CD8-positive, alpha-beta memory T cell (primary cell): ENCODE measurements at places on chromosomes 12 and 14. TPM values are rescaled to one million over a fixed set of nuclear protein-coding genes. Genes with fewer than 3 reads are reported as not detected.

DNA sequence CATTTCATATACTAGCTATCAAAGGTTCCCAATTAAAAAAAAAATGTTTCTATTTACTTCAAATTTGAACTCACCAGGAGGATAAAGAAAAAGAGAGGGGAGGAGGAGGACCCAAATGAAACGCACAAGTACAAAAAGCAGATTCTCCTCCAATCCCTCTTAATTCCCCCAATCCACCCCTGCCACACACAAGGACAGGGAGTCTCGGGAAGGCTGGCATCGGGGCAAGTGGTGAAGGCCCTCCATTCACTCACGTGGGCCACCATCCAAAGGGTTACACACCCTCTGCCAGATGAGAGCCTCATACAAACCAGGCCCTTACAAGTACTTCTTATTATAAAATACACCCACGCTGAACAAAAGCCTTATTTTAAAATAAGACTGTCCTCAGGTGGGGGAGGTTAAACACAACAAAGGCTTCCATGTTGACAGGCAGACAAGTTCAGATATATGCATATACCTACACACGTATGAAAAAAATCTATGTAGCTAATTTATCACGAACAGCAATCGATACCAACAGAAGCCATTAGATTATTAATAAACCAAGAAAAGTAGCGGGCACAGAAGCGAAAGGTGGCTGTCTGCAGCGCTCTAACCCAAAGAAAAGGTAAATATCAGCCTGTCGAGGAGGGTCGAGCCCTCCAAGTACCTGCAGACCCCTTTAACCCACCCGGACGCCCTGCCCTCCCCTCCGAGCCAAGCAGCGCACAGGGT lies 1.5 kb downstream of the ATP2B1 start:
- peaks cover 48% of the 10 kb centered on the region for H3K4me1 ChIP-seq
- no peaks in the 10 kb centered on the region for H3K27me3 ChIP-seq
- H3K4me3 ChIP-seq = peak overlapping the region; percentile 78
- peak overlapping the region; percentile 97 for H3K27ac ChIP-seq
- DNase-seq = peak; percentile 2

GRCh38 chr14:68503186-68503825 lies 289.6 kb downstream of the ZFP36L1 start:
- peaks cover 73% of the 10 kb centered on the region for H3K4me1 ChIP-seq
- no peaks in the 10 kb centered on the region for H3K36me3 ChIP-seq
- no peaks in the 10 kb centered on the region for H3K27me3 ChIP-seq
- no peak overlapping the region for H3K27ac ChIP-seq

- DNase-seq = no peak
- H3K36me3 ChIP-seq = no peaks in the 10 kb centered on the region
- no peak overlapping the region for H3K27ac ChIP-seq
- H3K27me3 ChIP-seq = no peaks in the 10 kb centered on the region
- H3K4me3 ChIP-seq = no peak overlapping the region
- peaks cover 20% of the 10 kb centered on the region for H3K4me1 ChIP-seq
Measured at GRCh38 chr14:104750056-104750752, 2.7 kb upstream of the SIVA1 start.

GRCh38 chr14:22508662-22509035 lies 80.4 kb downstream of the DAD1 start:
- peaks cover 29% of the 10 kb centered on the region for H3K36me3 ChIP-seq
- peaks cover 76% of the 10 kb centered on the region for H3K4me1 ChIP-seq
- DNase-seq = no peak
- H3K4me3 ChIP-seq = peak overlapping the region; percentile 65

The DAO gene
- not detected for total RNA-seq

DNA sequence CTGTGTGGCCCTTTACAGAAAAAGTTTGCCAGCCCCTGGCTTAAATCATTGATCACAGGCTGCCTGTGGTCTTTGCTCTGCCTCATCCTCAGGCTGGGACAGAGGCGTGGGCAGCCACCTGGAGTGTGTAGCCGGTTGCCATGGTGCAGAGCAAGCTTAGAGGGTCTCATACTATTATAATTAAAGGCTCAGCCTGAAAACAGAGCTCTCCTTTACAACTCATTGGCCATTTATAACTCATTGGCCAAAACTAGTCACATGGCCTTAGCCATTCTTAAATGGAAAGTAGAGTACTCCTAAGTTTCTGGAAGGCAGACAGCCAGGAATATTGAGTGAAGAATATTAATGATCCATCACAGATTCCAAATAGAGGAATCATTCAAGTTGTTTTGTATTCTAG lies 3.0 kb downstream of the HSP90B1 start:
- no peak overlapping the region for H3K27ac ChIP-seq
- H3K27me3 ChIP-seq = no peaks in the 10 kb centered on the region
- peaks cover 46% of the 10 kb centered on the region for H3K36me3 ChIP-seq
- no peak for DNase-seq

DNA sequence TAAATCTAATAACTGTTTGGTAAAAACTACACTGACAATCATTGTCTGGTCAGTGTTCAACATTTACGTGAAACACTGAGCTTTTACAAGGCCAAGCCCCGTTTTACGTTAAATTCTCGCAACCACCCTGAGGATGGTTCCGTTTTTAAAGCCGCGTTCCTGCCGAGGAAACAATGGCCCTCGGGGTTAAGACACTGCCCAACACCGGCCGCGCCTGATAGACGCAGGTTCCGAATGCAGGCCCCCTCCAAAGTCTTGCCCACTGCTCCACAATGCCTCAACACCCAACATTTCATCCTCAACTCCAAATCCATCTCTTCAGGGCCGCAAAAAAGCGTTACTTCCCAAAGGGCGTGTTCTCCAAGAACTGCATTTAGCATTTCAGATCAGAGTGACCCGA lies 953 bp upstream of the SNRPF start:
- no peak overlapping the region for H3K27ac ChIP-seq
- H3K4me1 ChIP-seq = peaks cover 27% of the 10 kb centered on the region
- no peaks in the 10 kb centered on the region for H3K27me3 ChIP-seq
- peaks cover 13% of the 10 kb centered on the region for H3K36me3 ChIP-seq

The FOXM1 gene
- total RNA-seq = 66.2 TPM
